KBM-7 (cell line): ENCODE measurements at places on chromosomes 6 and 20.

GRCh38 chr20:17859616-17860232 is 108.9 kb downstream of the SNX5 start:
- no peak for DNase-seq

GRCh38 chr6:158939255-158940159 is 60.5 kb downstream of the RSPH3 start:
- DNase-seq = no peak

GRCh38 chr6:96621983-96622382 is 59.1 kb downstream of the FHL5 start:
- no peak for DNase-seq

DNA sequence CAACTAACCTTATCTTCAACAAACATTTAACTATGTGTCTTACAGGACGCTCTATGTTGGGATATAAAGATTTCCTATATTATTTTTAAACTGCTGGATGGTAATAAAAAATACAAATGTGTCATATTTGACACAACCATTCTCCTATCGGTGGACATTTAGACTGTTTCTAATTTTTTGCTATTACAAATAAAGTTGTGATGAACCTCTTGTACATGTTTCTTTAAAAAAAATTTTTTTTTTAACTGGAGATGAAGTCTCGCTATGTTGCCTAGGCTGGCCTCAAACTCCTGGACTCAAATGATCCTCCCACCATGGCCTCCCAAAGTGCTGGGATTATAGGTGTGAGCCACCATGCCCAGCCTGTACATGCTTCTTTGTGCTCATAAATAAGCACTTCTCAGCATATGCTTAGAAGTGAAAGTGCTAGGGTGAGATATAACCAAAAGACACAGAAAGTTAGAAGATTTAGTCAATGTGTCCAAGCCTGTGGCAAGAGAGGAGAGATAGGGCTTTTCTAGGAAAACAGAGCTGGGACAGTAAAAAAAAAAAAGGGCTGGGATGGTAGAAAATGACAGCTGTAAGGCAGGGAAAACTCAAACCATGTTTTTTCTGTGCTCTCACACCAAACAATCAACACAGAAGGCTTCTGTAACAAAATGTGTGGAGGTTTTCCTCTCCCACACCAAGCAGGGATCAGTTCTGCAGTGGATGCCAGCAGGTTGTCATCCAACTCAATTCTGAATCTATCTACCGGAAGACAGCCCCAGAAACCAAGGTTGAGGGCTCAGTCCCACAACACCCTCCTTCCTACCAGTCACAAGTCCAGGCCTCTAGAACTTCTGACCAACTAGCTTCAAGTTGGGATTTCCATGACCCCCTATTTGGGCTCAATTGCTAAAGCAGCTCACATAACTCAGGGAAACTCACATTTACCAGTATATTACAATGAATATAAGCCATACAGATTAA is 70.0 kb upstream of the SMIM29 start:
- DNase-seq = no peak

DNA sequence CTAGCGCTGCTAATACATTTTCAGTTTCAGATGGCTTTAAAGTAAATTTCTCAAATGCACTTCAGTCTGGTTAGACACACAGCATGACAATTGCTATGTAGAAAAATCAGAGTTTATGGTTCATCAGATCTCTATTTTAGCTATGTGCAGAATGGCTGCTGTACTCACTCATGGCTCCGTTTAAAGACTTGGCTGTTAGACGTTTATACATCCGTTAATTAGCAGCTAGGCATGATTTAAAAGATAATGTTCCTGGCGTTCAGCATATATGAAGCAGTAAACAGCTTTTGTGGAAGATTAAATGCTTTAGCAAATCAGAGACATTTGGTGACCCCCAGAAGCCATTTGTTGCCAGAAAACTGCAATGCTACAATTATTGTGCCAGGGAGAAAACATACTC is 350.0 kb upstream of the MANEA start:
- no peak for DNase-seq

- DNase-seq = no peak
Observed at GRCh38 chr6:46104209-46104608, 25.6 kb upstream of the ENPP4 start.

DNA sequence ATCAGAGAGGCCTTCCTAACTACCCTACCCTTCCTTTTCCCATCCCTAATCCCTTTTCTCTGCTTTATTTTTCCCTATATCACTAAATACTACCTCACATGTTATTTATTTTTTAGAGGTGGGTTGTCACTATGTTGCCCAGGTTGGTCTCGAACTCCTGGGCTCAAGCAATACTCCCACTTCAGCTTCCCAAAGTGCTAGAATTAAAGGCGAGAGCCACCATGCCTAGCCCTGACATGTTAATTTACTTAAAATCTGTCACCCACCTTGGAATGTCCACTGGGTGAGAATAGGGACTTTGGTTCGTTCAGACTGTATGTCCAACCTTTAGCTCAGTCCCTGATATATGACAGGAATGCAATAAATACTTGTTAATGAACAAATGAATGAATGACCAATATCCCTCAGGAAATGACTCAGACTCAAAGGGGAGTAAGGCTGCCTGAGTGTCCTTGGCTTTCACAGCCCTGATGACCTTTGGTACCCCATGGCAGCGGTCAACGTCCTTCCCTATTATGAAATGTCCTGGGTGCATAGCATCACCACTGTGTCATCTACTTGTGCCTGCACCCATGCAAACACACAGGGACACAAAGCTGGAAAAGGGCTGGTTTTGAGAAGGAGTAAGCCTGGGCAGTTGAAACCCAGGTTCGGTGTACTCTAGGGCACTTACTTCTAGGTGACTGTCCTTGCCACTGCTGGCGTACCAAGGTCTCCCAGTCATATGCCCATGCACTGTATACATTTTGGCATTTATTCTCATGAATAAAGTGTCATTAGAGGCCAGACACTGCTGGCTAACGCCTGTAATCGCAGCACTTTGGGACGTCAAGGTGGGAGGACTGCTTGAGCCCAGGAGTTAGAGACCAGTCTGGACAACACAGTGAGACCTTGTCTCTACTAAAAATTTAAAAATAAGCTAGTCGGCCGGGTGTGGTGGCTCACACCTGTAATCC is 26.5 kb downstream of the BCL2L1 start:
- no peak for DNase-seq

DNA sequence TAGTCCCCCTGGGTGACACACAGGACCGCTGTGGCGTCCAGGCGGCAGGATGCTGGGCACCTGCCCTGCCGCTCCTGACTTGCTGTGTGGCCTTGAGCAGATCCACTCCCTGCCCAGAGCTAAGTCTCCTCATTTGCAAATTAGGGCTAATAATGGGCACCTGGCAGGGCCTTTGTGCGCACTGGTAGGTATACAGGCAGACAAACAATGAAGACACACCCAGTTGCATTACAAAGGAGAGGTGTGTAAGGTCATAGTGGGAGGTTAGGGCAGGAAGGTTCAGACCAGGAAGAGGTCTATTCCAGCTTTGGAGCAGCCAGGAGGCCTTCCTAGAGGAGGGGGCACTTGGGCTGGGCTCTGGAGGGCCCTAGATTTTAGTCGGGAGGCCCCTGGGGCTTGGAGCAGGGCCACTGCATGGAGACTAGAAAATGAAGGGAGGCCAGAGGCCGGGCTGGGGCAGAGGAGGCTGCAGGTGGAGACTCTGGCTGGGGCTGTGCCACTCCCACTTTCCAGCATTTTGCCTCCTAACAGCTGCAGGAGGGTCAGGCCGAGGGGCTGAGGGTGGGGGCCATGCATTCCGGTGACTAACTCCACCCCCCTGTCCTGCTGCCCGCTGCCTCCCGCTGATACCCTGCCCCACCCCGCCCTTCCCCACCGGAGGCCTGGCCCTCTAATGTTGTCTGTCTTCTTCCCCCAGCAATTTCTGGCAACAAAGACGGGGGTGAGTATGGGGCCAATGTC is 28.5 kb downstream of the MYH7B start:
- no peak for DNase-seq

- DNase-seq = peak; percentile 50
Observed at GRCh38 chr6:116352515-116353471, 18.0 kb upstream of the DSE start.

- DNase-seq = peak; percentile 53
Observed at GRCh38 chr6:170344631-170345576, 38.3 kb downstream of the FAM120B start.

DNA sequence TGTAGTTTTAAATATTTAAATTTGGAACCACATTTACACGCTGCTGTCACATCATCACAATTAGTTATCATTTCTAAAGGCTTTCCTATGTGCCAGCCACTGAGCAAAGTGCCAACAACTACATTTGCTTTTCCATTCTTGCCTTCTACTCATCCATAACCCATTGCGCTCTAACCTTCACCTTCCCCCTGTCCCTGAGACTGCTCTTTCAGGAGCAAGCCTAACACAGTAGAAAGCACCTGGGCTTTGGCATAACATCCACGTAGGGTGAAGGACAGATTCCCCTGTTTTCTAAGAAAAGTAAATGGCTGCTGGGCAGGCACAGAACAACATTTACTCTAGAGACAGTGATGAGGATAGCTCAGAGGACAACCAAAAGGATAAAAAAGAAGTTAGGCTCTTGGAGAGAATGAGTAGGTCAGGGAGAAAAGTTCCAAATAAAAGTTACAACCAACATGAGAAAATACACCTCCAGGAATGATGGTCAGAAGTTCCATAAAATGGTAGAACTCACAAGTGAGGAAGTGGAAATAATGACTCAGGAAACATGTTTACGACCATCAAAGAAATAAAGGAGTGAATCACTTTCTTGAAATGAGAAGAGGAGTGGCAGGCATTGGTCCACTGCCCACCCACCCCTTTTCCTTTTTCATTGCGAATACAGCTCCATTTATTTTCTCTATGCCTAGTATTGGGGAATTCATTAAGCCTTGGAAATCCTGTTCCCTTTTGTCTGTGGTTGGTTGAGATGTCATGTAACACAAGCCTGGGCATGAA is 77.2 kb downstream of the PFDN4 start:
- DNase-seq = peak; percentile 14

GRCh38 chr20:38266426-38266825 is 5.9 kb upstream of the KIAA1755 start:
- DNase-seq = no peak

GRCh38 chr6:75932067-75932466 is 140.4 kb downstream of the IMPG1 start:
- DNase-seq = peak; percentile 47

DNA sequence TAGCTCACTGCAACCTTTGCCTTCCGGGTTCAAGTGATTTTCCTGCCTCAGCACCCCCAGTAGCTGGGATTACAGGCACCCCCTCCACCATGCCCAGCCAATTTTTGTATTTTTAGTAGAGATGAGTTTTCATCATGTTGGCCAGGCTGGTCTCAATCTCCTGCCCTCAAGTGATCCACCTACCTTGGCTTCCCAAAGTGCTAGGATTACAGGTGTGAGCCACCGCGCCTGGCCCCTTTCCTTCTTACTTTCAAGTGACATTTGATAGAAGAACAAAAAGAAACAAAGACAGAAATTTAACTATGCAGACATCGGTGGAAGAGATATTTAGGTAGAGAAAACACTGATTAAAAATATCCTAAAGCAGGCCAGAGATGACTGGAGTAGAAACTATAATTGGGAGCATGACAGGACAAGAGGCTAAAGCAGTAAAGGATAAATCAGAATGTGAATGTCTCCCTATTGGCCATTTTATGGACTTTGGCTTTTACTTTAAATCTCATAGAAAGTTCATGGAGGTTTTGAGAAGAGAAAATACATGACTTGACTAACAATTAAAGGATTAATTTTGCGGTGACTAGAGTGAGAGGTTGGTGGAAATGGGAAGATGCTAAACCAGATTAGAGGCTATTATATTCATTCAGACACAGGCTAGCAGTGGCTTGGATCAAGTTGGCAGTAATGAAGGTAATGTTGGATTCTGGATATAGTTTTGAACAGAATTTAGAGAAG is 2.2 kb upstream of the EYS start:
- no peak for DNase-seq

DNA sequence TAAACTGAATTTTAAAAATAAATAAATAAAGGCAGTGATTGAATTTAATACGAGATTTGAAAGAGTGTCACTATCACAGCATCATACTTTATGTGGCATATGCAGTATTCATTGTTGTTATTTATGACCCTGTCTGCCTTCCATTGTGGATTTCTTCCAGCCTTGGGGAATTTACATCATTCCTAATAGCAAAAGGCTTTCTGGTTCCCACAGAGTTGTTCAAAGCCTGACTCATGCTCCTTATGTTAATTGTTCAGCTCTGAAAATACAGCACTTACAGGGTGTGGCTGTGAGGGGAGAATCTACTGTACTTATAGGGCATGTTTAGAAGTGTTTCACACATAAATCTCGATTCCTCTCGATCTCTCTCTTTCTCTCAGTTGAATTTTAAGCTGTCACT is 54.4 kb downstream of the JAG1 start:
- no peak for DNase-seq

- no peak for DNase-seq
Observed at GRCh38 chr20:35240811-35241293, 14.4 kb downstream of the MMP24 start.

DNA sequence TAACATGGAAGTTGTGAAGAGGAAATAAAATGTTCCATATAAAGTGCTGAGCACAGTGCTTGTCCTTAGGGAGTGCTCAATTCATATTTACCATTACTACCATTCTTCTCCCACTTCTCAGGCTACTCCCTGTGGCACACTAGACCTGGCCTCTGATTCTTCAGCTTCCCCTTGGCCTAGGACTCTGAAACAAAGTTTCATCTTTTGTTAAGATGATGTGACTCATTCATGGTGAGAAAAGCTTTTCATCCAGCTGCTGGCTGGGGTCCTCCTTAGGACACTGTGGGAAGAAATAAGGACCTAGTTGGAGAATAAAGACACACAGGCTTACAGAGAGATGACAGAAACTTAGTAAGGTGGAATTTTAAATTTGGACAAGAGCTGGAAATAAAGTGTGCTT is 314.8 kb downstream of the CDC5L start:
- no peak for DNase-seq

GRCh38 chr6:16979677-16980370 is 122.0 kb upstream of the STMND1 start:
- DNase-seq = no peak

GRCh38 chr6:122751326-122751725 is 28.2 kb upstream of the FABP7 start:
- DNase-seq = no peak

DNA sequence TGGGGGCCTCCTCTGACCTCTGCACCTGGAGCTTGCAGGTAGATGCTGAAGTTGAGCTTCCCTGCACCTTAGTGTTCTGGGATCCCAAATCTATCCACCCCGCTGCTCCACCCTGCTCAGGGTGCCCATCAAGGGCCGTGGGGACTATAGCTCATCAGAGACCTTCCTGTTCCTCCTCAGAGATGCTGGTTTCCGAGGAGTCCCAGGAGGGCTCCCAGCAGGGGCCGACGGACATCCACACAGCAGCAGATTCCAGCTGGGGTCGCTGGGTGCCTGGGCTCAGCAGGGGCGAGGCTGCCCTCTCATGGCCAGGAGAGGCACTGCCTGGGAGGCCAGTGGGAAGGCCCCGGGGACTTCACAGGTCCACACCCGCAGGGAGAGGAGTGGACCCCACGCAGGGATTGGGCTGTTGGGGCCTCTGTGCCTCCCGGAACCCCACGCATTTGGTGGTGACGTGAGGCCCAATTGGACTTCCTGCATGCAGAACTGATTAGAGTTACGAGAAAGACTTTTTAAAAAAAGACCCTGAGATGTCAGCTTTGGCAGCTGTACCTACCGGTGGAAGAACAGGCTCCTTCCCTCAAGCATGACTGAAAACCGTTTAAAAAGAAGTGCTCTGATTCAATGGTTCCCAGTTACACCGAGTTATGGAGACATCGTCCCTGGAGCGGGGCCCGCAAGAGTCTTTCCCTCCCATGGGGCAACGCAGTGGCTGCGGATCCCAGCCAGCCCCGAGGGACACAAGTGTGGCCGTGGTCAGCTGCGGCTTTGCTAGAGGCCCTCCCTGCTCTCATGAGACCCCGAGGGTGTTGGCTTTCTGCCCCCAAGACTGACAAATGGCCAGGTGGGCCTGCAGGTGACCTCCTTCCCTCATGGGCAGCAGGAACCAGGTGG is 25.3 kb upstream of the SLCO4A1 start:
- DNase-seq = peak; percentile 84
